ENCODE measurements at places on chromosomes 7 and 10. TPM values are rescaled to one million over a fixed set of nuclear protein-coding genes. Genes with fewer than 3 reads are reported as not detected.

- DNase-seq, result no peak
Measured at GRCh38 chr7:326273-326672, 36.3 kb downstream of the FOXL3 start.

DNA sequence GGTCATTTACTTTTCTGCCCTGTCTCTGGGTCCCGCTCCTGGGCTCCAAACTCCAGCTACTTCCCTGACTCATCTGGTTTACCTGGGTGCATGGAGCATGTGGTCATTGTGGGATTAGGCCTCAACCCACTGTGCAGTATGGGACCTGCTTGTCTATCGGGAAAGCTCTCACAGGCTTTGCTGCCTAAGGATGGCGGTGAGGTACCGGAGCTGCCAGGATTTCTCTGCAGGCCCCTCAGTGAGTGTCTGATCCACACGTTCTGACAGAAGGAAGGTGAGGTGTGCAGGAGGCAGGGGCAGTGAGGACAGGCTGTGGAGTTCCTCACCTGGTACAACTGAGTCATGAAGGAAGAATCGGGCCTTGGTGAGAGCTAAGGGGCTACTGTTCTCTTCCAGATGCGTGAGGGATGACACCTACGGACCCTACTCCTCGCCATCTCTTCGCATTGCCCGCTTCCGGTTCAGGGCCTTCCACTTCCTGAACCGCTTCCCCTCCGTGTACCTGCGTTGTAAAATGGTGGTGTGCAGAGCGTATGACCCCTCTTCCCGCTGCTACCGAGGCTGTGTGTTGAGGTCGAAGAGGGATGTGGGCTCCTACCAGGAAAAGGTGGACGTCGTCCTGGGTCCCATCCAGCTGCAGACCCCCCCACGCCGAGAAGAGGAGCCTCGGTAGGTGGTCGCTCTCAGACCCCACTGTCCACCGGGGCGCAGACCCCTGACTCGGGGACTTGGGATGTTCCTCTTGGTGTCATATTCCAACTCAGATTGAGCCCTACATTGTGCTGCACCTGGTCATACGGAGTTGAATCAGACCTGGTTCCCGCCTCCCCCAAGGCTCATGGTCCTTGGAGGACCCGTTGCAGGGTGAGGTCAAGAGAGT lies 56.7 kb downstream of the C10orf120 start:
- DNase-seq, result no peak

DNA sequence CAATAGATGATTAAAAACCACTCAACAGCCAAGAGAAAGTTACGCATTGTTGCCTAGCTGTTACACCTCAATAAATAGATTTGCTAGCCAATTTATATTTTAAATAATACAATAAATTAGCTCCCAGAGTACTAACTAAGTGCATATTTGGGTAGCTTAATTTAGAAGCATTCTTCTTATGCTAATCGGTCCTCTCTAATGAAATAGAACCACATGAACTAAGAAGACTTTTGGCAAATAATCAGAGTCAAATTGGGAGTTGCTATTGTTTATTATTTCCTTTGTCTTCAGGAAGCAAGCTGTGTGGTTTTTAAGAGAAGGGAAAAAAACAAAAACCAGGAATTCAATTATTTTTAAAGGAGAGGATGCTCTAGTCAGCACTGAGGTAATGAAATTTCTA lies 49.0 kb upstream of the TRIL start:
- no peak for DNase-seq

DNA sequence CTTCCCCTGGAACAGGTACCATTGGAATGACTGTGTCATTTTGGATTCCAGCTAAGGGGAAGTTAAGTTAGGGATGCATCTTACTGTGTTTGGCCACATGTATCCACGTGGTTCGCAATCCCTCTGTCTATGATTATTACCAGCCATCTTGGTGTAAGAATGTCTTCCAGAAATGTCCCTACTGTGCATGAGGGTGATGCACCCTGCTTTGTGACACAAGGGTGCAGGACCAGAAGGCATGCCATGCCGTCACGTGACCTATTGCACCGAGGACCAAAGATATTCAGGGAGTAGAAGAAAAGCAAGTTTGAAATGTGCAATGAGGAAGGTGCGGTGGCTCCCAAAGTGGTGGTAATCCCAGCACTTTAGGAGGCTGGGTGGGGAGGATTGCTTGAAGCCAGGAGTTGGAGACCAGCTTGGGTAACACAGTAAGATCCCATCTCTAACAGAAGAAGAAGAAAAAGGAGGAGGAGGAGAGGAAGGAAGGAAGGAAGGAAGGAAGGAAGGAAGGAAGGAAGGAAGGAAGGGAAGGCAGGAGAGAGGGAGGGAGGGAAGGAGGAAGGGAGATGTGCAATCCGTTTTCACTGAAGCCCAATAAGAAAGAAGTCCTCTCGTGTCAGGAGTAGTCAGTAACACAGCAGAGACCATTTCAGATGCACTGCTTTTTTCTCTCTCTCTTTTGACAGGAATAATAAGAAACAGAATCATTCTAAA lies 42.5 kb upstream of the USP6NL start:
- DNase-seq, result no peak

GRCh38 chr10:44362866-44363711 lies 21.8 kb downstream of the CXCL12 start:
- no peak for DNase-seq

GRCh38 chr7:155920068-155920461 lies 107.8 kb upstream of the SHH start:
- DNase-seq, result no peak

DNA sequence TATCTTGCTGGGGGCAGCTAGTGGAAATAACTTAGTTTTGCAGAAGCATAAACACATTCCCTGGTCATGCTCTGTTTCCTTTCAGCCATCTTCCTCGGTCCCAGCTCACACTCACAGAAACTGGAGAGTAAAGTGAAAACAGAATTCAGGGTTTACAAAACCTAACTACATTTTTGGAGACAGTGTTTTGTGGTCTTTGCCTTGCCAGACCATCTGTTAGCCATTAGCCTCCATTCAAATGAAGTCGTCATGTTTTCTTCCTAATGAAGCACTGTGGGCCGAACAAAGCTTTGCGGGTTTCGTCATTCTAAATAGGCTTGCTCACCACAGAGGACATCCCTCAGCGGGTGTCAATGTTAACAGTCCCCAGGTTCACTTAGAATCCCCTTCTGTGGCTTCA lies 214.6 kb upstream of the TMEM72 start:
- no peak for DNase-seq

GRCh38 chr10:119526621-119527592 lies 15.6 kb downstream of the RGS10 start:
- DNase-seq, result no peak

GRCh38 chr10:101143345-101143630 lies 12.2 kb downstream of the TLX1 start:
- no peak for DNase-seq

DNA sequence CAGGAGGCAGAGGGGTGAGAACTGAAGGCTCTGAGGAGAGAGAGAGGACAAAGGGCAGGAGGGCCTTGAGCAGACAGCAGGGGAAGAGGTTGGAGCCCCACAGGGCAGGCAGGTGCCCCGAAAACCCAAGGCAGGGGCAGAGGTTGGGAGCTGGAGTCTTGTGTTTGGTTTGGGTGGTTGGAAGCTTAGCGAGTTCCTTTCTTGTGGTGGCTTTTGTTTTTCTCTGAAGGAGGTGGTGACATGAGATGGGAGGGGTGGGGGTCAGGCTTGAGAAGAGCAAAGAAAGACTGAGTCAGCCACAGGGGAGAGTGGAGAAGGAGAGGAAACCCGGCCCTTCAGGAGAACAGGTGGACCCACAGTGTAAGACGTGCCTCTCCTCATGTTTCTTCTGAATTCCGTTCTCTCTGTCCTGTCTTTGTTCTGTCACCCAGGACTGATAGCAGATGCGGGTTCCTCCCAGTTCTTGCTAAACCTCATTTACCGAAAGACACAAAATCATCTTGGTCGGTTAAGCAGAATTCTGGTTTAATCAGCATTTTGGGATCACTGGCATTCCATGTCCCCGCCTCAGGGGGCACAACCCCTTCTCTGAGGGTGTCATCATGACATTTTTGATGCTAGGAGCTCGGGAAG lies 95.3 kb downstream of the INSYN2A start:
- no peak for DNase-seq

GRCh38 chr7:131111081-131111576 lies 216.5 kb upstream of the MKLN1 start:
- DNase-seq, result no peak

DNA sequence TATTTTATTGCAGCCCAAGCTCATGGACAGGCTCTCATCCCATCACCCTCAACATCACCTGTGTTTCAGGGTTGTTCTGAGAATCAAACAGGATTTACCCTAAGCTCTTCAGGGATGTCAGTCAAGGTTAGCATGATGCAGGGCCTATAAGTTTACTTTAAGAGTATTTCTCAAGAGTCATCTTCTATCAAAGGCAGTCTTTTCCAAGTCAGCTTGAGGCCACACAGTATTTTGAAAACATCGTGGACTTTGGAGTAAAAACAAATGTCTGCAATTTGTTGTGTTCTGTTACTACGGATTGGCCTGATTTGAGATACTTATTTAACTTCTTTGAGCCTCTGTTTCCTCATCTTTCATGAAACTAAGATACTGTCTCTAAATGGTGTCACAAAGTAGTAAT lies 42.0 kb upstream of the NRP1 start:
- no peak for DNase-seq

- no peak for DNase-seq
Measured at GRCh38 chr7:17063045-17063383, 181.2 kb upstream of the AGR3 start.

DNA sequence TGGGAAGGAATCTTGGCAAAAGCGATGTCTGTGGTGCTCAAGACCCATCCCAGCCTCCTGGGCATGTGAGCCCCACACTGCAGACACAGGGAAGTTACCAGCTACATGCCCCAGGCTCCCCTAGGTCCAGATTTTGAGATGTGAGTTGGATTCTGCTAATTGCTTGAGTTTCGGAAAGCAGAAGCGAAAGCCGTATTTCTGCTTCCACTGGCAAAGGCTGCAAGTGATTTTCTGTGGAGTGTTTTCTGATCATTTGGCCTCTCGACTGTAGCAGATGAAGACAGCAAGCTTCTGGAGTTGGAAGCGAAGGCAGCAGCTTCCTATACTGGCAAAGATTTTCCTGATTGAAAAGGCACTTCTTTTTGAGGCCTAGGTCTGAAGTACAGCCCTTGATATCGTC lies 29.6 kb downstream of the ANKRD16 start:
- DNase-seq, result no peak

DNA sequence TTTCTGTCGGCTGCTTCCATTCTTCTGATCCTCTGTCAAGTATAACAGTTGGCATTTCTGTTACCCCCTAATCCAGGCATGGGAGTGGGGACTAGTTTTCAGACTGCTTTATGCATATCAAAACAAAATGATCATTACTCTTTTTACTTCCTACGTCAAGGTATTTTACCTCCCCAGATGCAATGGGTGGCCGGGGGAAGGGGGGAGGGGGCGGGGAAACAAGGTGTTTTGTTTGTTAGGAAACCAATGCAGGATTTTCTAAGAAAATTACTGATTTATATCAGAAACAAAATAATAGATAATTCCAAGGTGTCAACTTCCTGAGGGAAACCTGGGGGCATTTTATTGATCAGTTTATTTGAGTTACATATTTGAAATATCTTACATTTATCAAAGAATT lies 66.3 kb downstream of the NRF1 start:
- DNase-seq, result no peak

DNA sequence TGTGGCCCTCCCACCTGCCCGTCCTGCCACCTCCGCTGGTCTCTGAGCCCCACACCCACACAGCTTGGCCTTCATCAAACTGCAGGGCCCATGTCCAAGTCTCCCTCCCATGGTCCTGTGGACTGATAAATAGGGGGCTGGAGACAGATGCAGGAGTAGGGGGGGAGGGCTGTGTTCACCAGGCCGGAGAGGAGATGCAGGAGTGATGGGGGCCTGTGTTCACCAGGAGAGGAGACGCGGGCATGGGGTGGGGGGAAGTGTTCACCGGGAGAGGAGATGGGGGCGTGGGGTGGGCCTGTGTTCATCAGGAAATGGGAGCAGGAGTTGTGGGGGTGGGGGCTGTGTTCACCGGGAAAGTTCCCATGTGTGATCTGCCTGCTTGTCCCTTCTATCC lies 37.0 kb downstream of the JAKMIP3 start:
- DNase-seq, result no peak

GRCh38 chr7:114334989-114335388 lies 79.6 kb upstream of the FOXP2 start:
- no peak for DNase-seq

GRCh38 chr10:132961420-132961786 lies 19.0 kb upstream of the CFAP46 start:
- DNase-seq, result no peak

DNA sequence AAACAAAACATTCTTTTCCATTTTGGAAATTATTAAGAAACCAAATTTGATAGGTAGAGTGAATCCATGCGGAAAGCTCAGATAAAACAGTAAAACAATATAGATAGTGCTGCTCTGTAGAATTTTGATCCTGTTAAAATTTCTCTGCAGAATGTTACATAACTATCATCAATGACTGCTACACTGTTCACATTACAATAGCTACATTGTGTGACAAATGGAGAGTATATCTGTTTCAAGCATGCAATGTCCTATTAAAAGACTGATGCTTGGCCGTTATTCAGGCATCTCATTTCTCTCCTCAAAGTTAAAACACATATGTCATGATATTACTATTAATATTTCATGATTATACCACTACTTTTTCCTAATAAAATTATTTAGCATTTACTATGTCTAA lies 14.7 kb upstream of the TMEM106B start:
- no peak for DNase-seq

GRCh38 chr7:128112781-128113221 lies 81.6 kb upstream of the LRRC4 start:
- no peak for DNase-seq

- DNase-seq, result no peak
Measured at GRCh38 chr10:60828489-60828852, 50.2 kb downstream of the CDK1 start.

GRCh38 chr10:81874875-81875466 lies at the start of gene NRG3:
Gene NRG3 (plus strand): TSS chr10:81875194.
- no peak for DNase-seq

DNA sequence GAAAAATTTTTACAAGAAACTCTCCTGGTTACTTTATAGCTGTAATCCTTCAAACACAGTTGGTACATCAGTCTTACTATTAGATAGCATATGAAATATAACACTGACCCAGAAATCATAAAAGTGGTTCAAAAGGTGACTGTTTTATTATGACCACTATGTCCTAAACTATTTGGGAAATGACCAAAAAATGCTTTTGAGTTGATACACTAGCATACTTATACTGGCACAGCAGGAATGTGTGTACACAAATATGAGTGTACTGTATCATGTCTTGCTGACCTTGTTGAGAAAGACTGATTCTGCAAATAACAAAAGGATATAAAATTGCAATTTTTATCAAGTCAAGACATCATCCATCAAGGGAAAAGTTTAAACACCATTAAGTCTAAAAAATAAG lies 24.3 kb downstream of the CSTF2T start:
- no peak for DNase-seq

- DNase-seq, result peak; percentile 31
Measured at GRCh38 chr7:138948403-138948802, 32.8 kb downstream of the KIAA1549 start.

Gene NRF1
- 11.8 TPM for total RNA-seq

Gene GNGT1
- 0.65 TPM for total RNA-seq

Gene GPR141
- total RNA-seq, result not detected

Gene DDC
- not detected for total RNA-seq

Gene BICC1
- total RNA-seq, result 13.0 TPM

Gene CLDN3
- total RNA-seq, result not detected

Gene NUTM2E
- total RNA-seq, result 0.02 TPM

Gene GPC2
- total RNA-seq, result 17.2 TPM

Gene MUC3A
- not detected for total RNA-seq

Gene CAMK2B
- 0.84 TPM for total RNA-seq

Gene TMEM270
- total RNA-seq, result not detected

Gene ZNF316
- 16.0 TPM for total RNA-seq

Gene PRLHR
- total RNA-seq, result not detected

Gene TWIST1
- 2.2 TPM for total RNA-seq
